NCI-H460 (cell line): ENCODE measurements at places on chromosomes 3 and 15. TPM values are rescaled to one million over a fixed set of nuclear protein-coding genes. Genes with fewer than 3 reads are reported as not detected.

SENP7 gene
- total RNA-seq, result 12.1 and 12.3 TPM in 2 replicates

SEMA3F gene
- total RNA-seq, result 4.4 and 5.4 TPM in 2 replicates

HRG gene
- 0.10 TPM in 1 of 2 replicates, not detected in the other for total RNA-seq

CLDN11 gene
- 0.38 and 0.72 TPM in 2 replicates for total RNA-seq

FSIP1 gene
- total RNA-seq, result 0.40 and 0.52 TPM in 2 replicates

STAC gene
- 11.3 and 13.0 TPM in 2 replicates for total RNA-seq

LCMT2 gene
- total RNA-seq, result 10.0 and 11.8 TPM in 2 replicates

MORC1 gene
- not detected in 2 replicates for total RNA-seq

DUOXA2 gene
- total RNA-seq, result not detected in 2 replicates

IREB2 gene
- total RNA-seq, result 31.6 and 32.4 TPM in 2 replicates

XYLB gene
- total RNA-seq, result 3.1 and 4.4 TPM in 2 replicates

ZNF80 gene
- not detected in 2 replicates for total RNA-seq

OXTR gene
- 0.23 and 0.50 TPM in 2 replicates for total RNA-seq

CFAP20DC gene
- 0.98 and 2.6 TPM in 2 replicates for total RNA-seq

SCAANT1 gene
- total RNA-seq, result not detected in 2 replicates

ETV5 gene
- 51.4 and 52.3 TPM in 2 replicates for total RNA-seq

ABHD10 gene
- 68.6 and 70.3 TPM in 2 replicates for total RNA-seq

CDHR4 gene
- total RNA-seq, result not detected in 2 replicates

KLHL6 gene
- not detected in 2 replicates for total RNA-seq

MYO1E gene
- total RNA-seq, result 29.5 and 37.5 TPM in 2 replicates

LRRN1 gene
- not detected in 2 replicates for total RNA-seq
